ENCODE measurements at places on chromosomes 16 and 17.

- peak; percentile 15 for DNase-seq
Observed at GRCh38 chr17:61537264-61537771, 53.7 kb downstream of the NACA2 start.

DNA sequence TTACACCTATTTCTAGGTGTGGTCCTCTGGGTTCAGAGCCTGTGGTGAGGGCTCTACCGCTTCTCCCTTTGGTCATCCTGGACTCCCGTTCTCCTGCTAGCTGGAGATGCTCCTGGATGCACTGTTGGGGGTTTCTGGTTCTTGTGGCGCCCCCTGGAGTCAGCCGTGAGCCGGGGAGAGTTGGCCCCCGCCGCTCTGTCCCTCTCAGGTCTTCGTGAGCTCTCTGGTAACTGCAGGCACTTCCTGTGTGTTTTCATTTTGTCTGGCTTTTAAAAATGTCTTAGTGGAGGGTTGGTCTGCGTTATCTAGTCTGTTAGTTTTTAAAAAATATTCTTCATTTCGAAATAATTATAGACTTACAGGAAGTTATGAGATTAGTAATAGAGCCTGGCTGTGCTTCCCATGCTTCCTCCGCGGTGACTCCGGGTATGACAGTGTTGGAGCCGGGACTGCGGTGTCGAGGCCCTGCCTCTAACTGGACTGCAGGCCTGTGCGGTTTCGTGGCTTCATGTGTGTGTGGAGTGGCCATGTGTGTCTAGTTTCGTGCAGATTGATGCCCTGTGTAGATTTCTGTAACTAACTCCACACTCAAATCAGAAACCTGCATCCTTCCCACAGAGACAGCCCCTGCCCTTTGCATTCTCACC is 78.0 kb upstream of the ZNF750 start:
- DNase-seq = peak; percentile 9

GRCh38 chr16:27486760-27487159 is 63.0 kb downstream of the GTF3C1 start:
- DNase-seq = no peak

- no peak for DNase-seq
Observed at GRCh38 chr17:8662076-8662831, 31.7 kb upstream of the MYH10 start.

DNA sequence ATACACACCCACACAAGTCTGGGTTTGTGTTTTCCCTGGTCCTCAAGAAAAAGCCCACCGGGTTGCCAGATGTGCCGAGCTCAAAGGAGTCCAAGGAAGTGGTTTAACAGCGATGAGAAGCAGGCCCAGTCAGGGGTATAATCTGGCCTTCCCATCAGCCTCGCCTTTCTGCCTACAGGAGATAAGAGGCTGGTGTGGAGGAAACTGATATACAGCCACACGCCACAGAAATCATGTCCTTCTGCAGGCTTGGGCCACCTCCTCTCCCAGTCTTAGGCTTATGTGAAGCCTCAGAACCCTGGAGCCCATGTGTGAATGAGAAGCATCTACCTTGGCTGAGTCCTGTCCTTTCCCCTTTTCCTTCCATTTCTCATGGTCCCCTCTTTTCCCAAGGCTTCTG is 43.6 kb upstream of the MMP2 start:
- no peak for DNase-seq

DNA sequence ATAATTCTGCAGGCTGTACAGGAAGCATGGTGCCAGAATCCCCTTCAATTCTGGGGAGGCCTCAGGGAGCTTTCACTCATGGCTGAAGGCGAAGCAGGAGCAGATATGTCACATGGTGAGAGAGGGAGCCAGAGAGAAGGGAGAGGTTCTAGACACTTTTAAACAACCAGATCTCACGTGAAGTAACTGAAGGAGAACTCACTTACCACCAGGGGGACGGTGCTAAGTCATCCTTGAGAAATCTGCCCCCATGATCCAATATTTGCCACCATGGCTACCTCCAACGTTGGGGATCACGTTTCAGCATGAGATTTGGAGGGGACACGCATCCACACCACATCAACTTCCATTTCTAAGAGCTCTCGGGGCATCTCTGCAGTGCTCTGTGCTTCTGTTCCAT is 37.4 kb upstream of the GNA13 start:
- DNase-seq = no peak

DNA sequence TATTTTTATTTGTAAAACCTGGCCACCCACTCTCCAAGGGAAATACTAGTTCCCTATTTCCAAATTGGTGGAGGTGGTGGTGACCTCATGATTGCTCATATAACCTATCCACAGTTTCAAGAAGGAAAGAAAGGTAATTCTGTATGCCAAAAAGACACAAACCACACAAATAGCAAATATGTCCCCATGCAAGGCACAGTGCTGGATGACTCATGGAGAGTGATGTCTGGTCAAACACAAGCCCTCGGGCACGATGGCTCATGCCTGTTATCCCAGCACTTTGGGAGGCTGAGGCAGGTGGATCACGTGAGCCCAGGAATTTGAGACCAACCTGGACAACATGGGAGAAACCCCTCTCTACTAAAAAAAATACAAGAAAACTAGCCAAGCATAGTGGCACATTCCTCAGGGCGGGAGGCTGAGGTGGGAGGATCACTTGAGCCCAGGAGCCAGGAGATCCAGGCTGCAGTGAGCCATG is 64.2 kb downstream of the GNA13 start:
- no peak for DNase-seq

DNA sequence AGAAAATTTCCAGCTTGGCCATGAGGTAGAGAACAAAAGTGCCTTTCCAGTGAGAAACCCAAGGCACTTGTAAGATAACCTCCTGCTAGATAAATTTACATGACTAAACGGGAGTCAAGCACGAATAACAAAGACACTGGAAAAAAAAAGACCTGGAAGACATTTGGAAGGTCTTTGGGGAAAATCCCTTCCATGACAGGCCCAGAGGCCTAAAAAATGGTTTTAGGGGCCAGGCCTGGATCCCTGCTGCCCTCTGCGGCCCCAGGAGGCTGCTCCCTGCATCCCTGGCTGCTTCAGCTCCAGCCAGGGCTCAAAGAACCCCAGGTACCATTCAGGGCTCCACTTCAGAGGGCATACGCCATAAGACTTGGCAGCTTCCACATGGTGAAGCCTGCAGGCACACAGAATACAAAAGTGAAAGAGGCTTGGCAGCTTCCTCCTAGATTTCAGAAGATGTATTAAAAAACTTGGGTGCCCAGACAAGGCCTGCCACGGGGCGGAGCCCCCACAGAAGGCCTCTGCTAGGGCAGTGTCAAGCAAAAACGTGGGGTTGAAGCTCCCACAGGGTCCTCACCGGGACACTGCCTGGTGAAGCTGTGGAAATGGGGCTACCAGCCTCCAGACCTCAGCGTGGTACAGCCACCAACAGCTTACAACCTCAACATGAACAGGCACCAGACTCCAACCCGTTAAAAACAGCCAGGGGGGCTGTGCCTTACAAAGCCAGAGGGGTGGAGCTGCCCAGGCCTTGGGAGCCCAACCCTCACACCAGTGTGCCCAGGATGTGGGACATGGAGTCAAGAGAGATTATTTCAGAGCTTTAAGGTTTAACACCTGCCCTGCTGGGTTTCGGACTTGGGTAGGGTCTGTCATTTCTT is 77.1 kb downstream of the SDK2 start:
- DNase-seq = no peak

DNA sequence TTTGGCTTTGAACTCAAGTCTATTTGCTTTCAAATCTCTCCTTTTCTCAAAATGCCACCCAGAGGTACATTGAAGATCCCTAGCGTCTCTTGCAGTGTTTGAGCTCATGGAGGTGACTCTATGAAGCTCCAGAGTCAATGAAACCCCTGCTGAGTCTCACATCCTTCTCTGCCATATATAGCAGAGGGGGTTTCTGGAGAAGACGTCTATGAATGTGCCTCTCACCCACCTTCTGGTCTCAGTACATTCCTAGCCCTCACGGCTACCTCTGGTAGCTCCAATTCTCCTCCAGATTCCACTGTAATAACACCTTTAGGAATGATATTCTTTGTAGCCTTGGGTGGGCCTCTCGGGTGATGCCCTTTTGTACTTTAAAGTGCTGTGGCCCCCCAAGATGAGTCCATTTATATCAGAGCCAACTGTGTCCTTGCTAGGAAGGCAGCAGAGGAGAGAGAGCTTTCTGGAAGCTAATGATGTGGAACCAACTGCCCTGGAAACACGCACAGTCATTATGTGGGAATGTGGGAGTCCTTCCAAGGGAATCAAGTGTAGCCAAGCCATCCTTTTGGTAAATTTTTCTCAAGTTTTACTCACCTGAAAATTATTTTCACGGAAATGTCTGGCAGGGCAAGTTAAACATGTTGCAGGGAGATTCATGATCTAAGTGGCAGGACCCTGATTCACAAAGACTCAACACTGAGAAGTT is 123.4 kb downstream of the ASIC2 start:
- DNase-seq = no peak

DNA sequence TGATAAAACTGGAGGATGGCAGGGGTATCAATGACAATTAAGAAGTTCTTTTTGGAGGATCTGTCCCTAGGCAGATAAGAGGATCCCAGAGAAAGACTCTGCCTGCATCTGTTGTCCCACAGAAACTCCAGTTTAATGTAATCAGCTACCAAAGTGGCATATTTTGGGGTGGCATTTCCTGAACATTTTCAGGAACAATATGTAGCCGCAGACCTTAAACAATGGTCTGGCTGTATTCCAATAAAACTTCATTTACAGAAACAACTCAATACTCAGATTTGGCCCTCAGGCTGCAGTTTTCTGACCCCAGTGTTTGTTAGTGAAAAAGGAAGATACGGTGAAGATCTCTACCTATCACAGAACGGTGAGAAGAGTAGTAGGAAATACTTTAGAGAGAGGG is 46.1 kb downstream of the KCNJ16 start:
- no peak for DNase-seq

DNA sequence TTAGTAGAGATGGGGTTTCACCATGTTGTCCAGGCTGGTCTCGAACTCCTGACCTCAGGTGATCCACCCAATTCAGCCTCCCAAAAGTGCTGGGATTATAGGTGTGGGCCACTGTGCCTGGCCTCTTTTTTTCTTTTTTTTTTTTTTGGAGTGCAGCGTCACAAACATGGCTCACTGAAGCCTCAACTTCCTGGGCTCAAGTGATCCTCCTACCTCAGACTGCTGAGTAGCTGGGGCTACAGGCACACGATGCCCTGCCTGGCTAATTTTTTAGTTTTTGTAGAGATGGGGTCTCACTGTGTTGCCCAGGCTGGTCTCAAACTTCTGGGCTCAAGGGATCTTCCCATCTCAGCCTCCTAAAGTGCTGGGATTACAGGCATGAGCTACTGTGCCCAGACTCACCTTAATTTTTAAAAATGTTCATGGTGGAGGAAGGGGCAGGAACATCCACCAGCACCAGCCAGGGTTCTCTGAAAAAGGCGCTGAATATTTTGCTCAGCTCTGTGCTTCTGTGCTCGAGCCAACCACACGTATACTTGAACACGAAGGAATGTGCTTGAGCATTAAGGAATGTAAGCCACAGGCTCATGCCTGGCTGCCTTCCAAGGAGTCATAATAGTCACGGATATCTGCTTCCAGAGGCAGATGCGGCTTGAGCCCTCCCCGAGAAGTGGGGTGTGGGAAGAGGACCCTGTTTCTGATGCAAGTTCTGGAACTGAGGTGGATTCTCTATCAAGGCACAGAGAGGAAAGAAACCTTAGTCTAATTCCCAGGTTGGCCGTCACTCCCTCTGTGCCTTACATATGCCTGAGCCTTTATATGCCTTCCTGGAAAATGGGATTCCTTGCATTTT is 65.5 kb upstream of the CREBBP start:
- DNase-seq = peak; percentile 16

All from NCI-H1417 (cell line).